ENCODE measurements at places on chromosomes 1 and 21.

DNA sequence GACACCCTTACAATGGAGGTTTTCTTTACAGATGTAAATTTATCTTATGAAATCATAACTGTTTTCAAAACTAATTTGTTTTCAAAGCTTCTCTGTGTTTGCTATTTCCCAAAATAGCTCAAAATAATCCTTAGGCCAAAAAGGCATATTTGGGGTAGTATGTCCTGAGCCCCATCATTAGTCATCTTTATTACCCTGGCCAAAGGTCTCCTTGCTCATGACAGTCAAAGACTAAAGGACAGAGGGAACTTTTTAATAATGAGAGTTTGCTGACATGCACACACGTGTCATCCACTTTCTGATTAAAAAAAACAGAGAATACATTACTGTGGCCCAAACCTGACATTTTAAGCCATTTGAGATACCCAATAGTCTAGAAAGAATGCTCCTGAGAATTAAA lies 221.9 kb upstream of the DUSP10 start:
- H3K27ac ChIP-seq = no peak overlapping the region
- no peaks in the 10 kb centered on the region for H3K36me3 ChIP-seq
- H3K27me3 ChIP-seq = no peaks in the 10 kb centered on the region
- H3K4me3 ChIP-seq = no peak overlapping the region

- H3K27me3 ChIP-seq = no peaks in the 10 kb centered on the region
- H3K4me3 ChIP-seq = no peak overlapping the region
- H3K4me1 ChIP-seq = no peaks in the 10 kb centered on the region
- H3K36me3 ChIP-seq = no peaks in the 10 kb centered on the region
- H3K27ac ChIP-seq = no peak overlapping the region
Observed at GRCh38 chr1:35058988-35059387, 20.2 kb upstream of the ZMYM1 start.

GRCh38 chr1:177926201-177926600 lies 43.7 kb downstream of the SEC16B start:
- no peaks in the 10 kb centered on the region for H3K27me3 ChIP-seq
- H3K27ac ChIP-seq = no peak overlapping the region
- peaks cover 11% of the 10 kb centered on the region for H3K4me1 ChIP-seq
- DNase-seq = no peak
- no peaks in the 10 kb centered on the region for H3K36me3 ChIP-seq
- H3K4me3 ChIP-seq = no peak overlapping the region

DNA sequence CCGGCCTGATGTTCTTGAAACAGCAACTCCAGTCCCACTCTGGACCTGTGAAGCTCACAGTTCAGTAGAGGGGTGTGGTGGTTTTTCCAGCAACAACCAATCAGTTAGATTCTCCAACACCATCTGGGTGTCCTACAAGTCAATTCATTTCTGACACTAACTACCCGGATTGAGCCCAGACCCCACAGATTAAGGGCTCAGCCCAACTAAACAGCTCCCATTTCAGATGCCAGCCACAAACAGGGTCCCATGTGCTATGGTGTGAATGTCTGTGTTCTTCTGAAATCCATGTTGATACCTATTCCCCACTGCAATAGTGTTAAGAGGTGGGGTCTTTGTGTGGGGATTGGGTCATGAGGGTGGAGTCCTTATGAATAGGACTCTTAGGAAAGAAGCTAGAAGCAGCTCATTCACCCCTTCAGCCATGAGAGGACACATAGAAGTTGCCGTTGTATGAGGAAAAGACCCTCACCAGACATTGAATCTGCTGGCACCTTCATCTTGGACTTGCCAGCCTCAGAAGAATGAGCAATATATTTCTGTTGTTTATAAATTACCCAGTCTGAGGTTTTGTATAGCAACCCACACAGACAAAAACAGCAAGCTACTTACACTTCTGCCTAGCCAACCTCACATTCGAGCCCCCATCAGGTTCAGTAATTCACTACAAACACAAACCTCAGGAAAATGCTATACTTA lies 53.6 kb downstream of the IRF2BP2 start:
- DNase-seq = no peak
- H3K36me3 ChIP-seq = no peaks in the 10 kb centered on the region
- no peak overlapping the region for H3K4me3 ChIP-seq
- H3K27me3 ChIP-seq = no peaks in the 10 kb centered on the region
